ENCODE measurements at places on chromosomes 5 and 9.

DNA sequence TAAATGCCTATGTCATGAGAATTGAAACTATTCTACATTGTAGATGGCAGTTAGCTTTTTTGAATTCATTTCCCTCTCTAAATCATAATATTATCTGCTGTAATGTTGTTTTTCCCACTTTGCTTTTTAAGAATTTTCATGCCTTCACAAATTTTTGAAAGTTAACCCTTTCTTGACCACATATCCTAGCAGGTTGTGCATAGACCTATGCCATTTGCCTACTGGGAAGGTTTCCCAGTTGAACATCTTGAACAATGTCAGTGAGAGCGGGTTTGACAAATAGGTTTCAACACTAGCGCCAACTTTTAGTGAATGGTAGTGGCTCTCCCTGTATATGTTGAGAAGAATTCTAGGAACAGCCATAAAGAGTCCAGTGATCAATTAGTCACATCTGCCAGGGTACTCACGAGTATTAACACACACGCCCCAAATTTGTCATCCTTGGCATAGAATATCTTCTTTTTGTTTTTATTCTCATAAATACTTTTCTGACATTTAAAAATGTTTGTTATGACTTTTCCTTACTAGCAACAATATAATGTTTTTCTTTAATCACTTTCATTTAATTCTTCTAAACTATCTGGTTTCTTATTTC is 307.6 kb downstream of the PJA2 start:
- no peak for DNase-seq

DNA sequence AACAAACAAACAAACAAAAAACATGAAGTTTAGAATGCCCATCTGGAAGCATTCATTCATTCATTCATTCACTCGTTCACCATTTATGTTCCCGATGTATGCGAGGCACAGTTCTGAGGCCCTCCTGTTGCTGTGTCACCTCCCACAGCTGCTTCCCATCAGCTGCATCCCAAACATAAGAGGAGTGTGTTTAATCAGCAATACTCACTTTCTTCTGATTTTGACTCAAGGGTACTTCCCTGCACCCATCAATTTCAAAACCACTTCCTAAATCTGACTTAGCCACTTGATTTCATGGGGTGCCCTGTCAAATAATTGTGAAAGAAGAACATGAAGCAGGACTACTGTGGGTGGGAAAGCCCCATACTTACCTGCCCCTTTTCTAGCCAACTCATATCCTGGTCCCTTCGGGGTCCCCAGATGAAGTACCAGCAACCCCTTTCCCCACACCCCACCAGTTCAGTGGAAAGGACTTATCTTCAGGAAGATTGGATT is 128.0 kb upstream of the IL12B start:
- DNase-seq: no peak

DNA sequence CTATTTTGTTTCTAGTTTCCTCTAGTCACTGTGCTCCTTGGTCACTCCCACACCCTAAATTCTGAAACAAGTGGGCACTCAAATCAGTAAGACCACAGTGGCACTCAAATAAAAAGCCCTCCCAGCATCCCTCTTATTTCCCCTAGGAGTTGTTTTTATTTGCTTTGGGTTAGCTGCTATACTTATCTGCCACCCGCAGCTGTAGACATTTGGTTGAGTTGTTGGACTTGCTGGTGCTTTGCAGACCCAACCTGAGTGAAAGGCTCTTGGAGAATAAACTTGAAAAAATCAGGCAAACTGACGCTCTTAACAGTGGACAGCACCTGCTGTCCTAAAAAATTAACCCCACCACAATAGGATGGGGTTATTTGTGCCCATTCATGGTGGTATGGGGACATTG is 203.0 kb downstream of the SPATA31A6 start:
- no peak for DNase-seq

DNA sequence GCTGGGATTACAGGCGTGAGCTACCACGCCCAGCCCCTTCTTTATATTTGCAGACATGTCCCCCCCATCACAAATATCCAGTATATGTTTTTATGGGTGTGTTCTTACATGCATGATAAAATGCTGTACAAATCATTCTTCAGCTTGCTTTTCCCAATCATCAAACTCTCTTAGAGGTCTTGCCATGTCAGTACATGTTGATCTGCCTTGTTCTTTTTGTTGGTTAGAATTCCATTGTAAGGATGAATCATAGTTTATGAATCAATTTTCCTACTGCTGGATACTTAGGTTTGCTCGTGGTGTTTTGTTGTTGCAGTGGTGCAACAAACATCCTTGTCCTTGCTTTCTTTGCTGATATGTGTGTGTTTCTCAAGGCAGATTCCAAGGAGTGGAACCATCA is 79.9 kb upstream of the NEURL1B start:
- DNase-seq: no peak

- DNase-seq: no peak
Measured at GRCh38 chr5:174293006-174293405, 247.5 kb downstream of the NSG2 start.

- no peak for DNase-seq
Measured at GRCh38 chr5:7395947-7396712, at the start of gene ADCY2. Gene ADCY2 (plus strand): TSS chr5:7396138. CDS start chr5:7396297, 159 bp downstream.

DNA sequence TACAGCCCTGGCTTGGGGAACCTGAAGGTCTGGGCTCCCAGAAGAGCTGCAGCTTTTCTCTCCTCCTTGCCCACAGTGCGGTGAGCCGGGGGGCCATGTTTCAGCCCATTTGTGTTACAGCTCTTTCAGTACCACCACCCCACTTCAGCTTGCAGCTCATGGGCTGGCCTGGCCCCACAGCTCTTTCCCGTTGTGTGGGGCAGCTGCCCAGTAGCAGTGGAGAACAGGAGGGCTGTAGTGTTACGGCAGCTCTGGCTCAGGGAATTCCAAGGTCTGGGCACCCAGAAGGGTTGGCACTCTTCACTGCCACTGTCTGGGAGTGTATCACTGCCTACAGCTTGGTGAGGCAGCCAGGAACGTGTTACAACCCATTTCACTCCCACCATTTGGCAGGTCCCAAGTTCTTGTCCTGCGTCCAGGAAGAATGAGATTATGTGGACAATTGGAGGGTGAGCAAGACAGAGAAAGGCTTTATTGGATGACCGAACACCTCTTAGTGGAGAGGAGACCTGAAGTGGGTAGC is 390.5 kb downstream of the KDM4C start:
- no peak for DNase-seq
